Activated naive CD8-positive, alpha-beta T cell treated with anti-CD3 and anti-CD28 coated beads, Interleukin-2, amount 50 U/mL, for 24 hours (primary cell): ENCODE measurements at places on chromosomes 12 and 14.
A peak's percentile ranks its signal among the peaks of the same experiment; 100 is the strongest.

- no peak for DNase-seq
These were observed 35.2 kb downstream of the SLC8B1 start for GRCh38 chr12:113299619-113300237.

GRCh38 chr12:57797933-57798332 is 15.3 kb downstream of the TSFM start:
- DNase-seq: no peak

DNA sequence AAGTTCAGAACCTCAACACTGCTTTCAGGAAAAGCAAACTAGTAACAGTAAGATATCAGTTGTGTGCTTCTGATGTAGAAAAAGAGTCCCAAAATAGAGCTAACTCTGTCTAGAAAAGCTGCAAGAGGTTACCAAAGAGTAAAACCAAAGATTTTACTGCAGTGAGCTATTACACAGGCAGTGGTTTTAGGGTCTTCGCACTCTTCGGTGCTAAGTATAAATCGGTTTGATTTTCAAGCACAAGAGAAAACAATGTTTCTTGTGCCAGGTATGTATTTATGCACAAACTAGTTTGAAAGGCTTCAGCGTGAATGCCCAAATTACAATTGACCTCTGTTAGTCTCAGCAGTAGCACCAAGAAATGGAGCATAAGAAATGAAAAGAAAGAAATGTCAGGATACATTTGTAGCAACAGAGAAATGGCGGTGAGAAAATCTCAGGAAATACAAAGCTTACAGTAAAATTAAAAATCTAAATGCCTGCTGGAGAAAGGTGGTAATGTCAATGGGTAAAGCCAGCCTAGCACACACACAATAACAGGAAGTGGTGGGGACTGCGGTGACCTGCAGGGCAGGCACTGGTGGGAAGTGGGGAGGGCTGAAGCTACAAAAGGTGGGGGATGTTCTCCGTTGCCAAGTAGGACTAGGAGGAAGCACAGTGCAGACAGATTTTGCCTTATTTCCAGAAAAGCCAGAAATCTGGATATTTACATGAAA is 18.0 kb upstream of the DYRK2 start:
- peak; percentile 80 for DNase-seq

DNA sequence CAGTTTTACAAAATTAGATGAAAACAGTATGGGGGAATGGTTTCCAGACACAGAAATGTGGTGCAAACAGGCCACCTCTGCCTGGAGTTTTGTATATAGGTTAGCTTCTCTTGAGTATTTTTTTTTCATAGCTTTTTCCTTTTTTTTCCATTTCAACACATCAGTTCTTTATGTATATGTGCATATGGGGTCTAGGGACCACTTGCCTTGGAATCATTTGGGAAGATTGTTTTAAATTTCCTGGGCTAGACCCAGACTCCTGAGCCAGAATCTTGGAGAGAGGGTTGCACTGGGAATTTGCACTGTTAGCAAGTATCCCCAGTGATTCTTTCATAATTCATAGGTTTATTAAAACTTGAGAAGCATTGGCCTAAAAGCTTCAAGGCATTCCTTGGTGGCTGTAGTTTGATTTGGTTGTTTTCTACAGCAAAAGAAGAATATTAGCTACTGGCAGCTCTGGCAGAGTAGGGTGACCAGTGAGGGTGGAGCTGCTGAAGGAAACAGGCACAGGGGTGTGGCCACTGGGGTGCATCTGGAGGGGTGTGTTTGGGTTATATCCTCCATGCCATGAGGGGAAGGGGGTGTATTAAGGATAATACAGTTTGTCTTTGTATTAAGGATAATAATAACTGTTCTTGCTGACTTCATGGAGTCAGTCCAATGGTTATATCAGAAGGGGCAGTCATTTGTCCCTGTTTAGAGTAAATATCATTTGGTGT is 22.8 kb downstream of the PPP1R36 start:
- DNase-seq: no peak

DNA sequence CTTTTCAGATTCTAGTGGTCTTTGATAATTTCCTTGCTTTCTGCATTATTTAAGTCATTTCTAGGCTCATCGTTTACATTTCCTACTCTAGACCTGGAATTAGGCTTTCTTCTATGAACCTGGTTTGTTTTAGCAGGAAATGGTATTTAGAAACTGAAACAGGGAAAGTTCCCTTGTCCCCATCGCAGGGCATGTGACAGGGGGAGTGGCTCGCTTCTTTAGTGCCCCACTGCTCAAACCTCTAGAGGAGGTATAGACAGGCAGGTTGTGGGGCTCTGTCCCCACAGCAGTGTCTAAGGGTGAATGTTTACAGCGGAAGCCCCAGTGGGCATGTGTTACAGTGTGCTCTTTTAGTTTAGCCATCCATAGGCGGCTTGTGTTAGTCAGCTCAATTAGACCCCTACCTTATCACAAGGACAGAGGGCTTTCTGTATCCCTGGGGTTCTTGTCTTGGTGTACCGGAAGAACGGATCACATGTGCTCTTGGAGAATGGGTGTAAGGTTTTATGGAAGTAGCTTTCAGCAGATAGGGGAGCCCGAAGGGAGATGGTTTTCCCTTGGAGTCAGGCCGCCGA is 25.0 kb downstream of the IFT81 start:
- DNase-seq: no peak
